Left renal pelvis (tissue), 4 donors: ENCODE measurements at places on chromosomes 2 and 18.

DNA sequence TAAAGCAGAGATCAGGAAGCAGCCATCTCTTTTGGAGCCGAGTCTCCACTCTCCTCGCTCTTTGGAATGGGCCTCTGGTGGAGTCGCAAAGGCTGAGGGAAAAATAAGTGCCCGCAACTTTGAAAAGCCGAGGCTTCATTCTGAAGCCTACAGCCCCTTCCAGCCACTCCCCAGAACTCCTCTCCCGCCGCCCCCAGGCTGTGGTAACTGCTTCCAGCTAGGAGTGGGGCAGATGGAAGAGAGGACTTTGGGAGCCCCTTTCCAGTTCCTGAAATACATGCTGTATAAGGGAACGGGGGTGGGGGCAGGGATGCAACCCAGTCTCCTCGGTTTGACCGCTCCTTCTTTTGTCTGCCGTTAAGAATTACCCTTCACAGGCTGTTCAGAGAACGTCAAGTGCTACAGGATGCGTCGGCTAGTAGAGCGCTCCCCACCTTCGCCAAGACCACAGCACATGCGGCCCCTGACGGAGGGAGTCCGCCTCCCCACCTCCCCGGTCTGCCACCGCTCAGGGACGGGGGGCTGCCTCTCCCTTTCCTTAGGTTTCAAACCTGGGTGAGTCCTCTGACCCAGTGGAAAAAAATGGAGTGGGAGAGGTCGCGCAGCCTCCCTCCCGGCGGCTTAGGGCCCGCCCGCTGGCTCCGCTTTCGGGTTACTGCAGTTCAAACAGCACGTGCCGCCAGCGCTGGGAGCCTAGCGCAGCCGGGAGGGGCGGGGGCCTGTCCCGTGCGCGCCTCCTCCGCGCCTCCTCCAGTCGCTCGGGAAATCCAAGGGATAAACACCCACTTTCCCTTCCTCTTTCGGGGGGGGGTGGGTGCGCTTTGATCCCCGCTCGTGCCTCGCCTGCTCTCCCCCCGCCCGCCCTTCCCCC is 4.9 kb downstream of the CYP26B1 start:
- no peak for DNase-seq

DNA sequence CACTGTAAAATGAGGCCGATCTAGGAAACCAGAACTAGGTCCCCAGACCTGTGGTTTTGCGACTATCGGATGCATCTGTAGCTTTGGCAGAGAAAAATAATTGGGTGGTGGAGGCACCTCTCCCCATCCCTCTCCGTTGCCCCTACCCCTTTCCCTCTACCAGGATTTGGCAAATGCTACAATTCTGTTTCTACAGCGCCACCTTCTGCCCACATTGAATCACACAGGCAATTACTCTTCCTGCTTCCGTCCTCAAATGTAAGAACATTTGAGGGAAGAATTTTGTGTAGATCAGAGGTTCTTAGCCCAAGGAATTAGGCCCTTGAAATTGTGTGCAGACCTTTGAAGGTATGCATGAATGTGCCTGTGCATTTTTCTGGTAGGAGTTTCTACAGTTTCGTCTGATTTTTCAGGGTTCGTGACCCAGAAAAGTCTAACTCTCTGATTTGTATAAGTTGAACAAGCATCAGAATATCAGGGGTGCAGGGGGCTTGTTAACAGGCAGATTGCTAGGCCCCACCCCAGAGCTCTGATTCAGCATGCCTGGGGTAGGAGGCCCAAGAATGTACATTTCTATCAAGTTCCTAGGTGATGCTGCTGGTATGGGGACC is 11.2 kb downstream of the ATP6V1B1 start:
- DNase-seq: peak; percentile 48

- no peak for DNase-seq
These were observed 180.3 kb upstream of the TACR1 start for GRCh38 chr2:75379476-75380210.

DNA sequence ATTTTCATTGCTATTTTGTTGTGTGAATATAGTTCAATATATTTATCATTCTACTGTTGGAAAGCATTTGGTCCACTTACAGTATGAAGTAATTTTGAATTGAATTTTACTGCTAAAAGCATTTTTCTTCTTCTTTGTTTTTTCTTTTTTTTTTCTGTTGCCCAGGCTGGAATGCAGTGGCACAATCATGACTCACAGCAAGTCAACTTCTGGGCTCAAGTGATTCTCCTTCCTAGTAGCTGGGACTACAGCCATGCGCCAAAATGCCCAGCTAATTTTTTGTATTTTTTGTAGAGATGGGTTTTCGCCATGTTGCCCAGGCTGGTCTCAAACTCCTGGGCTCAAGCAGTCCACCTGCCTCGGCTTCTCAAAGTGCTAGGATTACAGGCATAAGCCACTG is 2.4 kb upstream of the ETAA1 start:
- DNase-seq: no peak

DNA sequence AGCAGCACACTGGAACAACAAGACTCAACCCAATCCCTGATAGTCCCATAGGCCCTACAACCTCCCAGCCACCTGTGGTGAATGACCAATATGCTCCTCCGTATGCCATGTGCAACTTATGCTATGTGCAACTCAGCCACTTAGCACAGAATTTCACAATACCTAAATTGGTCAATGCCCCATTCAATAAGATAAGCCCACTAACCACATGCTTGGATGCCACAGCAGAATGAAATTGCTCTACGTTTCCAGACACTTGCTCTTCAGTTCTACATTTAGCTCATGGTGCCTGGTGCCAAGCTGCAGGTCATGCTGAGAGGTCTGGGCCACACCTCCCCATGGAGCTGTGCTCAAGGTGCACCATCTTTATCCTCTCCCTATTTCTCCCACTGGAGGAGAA is 159.8 kb downstream of the EN1 start:
- no peak for DNase-seq

GRCh38 chr2:196677404-196677803 is 37.9 kb downstream of the CCDC150 start:
- no peak for DNase-seq

GRCh38 chr2:241833101-241833663 is 24.2 kb downstream of the NEU4 start:
- no peak for DNase-seq

DNA sequence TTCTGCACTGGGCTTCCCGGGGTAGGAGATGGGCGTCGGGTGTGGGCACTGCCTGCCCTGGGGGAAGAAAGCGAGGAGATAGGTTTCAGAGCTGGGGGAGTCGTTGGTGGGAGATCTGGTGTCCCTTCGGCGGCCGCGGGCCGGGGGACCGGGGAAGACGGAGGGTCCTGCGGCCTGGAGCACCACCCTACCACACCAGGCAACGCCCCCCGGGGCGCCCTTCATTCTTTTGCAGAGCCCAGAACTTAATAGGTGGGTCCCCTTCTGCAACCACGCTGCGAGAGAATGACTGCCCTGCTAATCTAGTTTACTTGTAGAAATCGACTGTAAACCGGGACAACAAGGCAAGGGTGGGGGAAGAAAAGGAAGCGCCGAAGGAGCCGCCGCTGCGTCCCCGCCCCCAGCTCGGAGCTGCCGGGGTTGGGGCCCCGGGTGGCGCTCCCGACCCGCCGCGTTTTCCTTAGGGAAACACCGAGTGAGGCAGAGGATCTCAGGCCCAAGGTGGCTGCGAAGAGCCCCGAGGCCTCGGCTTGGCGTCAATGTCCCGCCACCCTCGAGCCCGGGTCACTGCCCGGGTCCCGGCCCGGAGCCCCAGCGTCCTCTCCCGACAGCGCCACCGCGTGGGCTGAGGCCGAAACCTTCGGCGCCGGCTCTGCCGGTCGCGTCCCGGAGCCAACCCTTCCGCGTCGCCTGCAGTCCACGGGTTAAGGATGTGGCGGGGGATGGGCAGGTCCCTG is 5.4 kb upstream of the SATB2 start:
- no peak for DNase-seq

GRCh38 chr2:72010647-72011369 is 136.9 kb downstream of the CYP26B1 start:
- no peak for DNase-seq

GRCh38 chr2:223602972-223603371 is 811 bp upstream of the SCG2 start:
- no peak for DNase-seq

- DNase-seq: no peak
These were observed 718.2 kb upstream of the SOX11 start for GRCh38 chr2:4973973-4974372.

DNA sequence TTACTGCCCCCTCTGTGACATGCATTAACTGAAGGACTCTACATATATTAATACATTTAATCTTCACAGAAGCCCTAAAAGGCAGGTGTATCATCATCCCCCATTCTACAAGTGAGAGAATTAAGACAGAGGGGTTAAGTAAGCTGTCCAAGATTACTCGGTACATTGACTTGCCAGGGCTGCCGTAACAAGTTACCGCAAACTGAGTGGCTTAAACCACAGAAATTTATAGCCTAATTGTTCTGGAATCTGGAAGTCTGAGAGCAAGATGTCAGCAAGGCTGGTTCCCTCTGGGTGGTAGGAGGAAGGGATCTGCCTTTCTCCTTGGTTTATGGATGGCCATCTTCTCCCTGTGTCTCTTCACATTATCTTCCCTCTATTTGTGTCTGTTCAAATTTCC is 605.5 kb downstream of the EPHA4 start:
- no peak for DNase-seq

DNA sequence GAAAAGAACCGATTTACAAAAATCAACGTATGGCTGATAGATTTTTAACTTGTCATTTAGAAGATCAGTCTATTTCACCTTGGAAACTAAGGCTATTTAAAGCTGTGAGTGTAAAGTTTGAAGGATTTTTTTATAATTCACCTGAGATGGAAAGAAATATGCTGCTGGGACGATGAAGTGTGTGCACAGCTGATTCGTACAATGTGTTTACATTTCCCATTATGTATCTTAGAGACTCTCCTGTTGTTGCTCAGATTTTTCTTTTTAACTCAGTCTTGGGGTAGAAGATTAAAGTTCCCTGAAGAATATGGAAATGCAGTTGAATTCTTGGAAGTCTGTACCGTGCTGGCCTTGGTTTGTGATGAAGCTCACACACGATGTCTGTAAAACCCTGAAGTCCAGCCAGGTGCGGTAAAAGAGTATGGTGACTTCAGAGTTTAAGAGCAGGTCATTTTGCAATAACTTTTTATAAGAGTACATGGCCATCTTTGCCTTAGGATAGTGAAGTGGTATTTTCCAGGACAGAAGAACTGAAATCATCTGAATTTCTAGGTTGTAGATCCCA is 250.1 kb downstream of the PRKCE start:
- DNase-seq: no peak

DNA sequence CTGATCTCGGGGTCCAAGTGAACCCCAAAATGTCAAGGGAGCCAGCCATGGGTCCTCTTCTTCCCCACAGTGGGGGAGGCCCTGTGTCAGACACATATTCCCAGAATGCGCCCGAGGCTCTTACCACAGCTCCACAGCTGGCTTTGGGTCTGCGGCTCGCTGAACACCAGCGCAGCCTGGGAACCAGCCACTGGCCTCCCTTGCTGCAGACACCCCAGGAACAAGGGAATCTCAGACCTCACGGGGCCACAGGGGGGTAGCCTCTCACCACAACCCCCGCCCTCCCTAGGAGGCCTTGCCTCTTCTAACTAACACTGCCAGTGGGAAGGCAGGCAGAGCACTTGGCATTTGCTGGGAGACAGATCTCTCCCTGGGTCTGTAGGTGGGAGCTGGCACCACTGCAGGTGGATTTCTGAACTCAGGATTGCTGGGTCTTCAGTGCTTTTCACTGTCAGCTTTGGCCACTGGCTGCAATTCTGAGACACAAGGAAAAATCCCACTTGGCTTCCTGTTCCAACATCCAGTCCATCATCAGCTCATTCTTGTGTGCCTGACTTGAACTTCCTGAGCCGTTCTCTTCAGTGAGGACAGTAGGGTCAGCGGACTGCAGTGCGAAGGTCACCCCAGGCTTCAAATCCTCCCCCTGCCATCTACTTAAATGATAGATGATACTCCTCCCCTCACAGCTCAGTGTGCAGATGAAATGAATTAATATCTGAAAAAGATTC is 128.7 kb downstream of the CAPN13 start:
- DNase-seq: no peak

- DNase-seq: no peak
These were observed 140.6 kb downstream of the GCA start for GRCh38 chr2:162484551-162484950.

DNA sequence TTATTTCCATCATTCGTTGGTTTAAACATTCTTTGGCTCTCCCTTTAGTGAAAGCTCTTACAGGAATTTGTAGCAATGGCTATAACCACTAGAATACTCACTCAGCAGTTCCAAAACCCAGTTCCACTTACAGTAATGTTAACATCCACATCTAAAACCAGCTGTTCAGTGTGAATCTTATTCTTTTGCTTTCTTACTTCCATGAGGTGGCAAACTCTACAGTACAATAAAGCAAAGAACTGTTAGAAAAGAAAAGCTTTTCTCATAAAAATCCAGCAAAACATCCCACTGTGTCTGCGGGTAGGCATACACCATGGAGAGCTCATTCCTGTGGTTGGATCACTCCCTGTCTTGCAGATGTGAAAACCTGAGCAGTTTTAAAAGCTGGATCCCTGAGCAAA is 147.1 kb downstream of the ARHGAP28 start:
- DNase-seq: no peak

GRCh38 chr2:118823633-118824032 is 23.8 kb downstream of the EN1 start:
- no peak for DNase-seq

DNA sequence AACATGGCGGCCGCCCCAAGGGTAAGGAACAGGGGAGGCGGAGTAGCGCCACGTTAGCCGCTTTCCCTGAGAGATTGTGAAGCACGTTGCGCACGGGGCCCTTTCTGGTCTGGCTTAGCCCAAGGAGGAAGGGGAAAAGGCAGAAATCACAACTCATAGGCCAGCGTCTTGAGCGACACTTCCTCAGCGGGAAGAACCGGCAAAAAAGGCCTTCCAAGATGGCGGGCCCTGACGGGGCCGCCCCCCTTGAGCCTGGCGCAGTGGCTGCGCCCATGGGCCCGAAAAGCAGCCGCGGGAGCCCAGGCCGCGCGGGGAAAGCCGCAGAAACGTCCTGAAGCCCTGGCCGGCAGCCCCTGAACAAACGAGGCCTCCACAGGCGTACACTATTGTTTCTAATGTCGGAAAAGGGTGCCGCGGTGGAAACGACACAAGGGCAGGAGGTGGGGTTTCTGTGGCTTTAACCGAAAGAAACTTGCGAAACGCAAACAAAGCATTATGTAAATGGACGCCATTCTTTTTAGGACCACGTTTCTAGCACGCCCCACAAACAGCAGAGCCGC is 919 bp upstream of the PCBP1 start:
- peak; percentile 71 for DNase-seq

DNA sequence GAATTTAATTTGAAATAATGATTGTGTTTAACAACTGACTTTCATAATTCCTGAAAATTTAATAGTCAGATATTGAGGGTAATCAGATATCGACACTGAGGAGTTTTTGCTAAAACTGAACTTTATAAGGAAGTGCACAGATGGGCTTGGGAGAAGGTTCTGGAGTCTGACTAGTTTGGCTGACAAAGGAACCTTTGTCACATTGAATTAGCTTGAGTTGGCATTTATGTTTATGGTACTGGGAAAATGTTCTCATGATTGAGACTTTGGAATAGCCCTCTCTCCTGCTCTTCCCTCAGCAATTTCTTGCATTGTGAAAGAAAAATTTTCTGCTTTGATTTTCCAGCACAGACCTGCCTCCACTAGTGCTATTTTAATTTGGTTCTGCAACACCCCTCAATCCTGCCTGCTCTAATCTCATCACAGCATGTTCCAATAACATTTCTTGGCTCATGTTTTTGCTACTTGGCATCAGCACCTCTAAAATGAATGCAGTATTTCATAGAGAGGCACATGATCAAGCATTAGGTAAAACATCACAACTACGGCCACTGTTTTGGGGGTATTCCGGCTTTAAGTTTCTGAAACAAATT is 133.9 kb upstream of the FSHR start:
- no peak for DNase-seq
